Stimulated activated naive CD8-positive, alpha-beta T cell treated with anti-CD3 and anti-CD28 coated beads, Interleukin-15, amount 100 ng/mL, for 72 hours (primary cell): ENCODE measurements at places on chromosomes 5 and 9.

DNA sequence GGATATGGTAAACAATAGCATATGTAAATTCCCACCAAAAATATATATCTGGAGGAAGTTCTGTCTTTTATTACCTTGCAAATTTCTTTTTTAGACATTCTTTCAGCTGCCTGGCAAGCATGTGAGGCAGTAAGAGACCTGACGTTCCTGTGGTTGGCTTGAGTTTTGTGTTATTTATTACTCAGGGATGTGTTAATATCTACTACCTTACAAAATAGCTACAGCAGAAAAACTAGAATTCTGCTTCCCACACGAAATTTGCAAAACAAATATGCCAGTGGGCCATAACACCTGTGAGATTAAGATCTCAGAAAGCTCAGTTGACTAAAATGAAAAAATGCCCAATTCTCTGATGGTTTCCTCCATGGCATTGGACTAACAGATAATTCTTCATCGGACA is 274.2 kb downstream of the TMEM167A start:
- DNase-seq = no peak

DNA sequence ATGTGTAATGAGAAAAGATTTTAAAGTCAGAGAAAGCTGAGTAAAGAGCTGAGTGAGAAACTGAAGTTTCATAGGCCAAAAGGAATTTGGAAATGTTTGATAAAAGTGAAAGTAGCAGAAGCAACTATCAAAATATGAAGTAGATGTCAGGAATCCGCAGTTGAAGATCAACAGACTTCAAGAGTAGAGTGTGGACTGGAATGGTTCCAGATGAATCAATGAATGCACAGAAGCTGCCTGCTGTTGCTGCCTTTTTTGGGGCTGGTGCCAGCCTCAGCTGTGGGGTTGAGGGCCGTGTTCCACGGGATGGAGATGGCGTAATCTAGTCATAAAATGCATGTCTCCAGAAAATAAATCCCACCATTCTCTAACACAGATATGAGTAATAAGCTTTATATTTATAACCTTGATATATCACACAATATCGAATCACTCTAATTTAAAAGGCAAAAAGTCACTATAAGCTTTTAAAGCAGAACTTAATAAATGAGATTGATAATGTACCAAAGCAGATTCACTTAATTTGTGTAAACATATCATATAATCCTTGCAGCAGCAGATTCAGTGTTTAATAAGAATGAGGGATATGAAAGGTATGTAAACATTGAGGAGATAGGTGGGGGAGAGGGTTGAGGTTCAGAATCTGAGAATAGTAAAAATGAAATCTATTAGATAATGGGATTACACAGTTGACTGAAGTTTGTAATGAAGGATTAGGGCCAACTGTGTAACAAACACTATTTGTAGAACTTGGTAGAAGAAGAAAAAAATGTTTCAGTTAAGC is 652.3 kb upstream of the FTMT start:
- no peak for DNase-seq

DNA sequence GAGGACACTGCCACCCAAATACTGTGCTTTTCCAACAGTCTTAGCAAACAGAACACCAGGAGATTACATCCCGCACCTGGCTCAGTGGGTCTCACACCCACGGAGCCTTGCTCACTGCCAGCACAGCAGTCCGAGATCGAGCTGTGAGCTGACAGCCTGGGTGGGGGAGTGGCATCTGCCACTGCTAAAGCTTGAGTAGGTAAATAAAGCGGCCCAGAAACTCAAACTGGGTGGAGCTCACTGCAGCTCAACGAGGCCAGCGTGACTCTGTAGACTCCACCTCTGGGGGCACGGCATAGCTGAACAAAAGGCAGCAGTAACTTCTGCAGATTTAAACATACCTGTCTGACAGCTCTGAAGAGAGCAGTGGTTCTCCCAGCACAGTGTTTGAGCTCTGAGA is 28.8 kb downstream of the EPB41L4A start:
- DNase-seq = no peak

DNA sequence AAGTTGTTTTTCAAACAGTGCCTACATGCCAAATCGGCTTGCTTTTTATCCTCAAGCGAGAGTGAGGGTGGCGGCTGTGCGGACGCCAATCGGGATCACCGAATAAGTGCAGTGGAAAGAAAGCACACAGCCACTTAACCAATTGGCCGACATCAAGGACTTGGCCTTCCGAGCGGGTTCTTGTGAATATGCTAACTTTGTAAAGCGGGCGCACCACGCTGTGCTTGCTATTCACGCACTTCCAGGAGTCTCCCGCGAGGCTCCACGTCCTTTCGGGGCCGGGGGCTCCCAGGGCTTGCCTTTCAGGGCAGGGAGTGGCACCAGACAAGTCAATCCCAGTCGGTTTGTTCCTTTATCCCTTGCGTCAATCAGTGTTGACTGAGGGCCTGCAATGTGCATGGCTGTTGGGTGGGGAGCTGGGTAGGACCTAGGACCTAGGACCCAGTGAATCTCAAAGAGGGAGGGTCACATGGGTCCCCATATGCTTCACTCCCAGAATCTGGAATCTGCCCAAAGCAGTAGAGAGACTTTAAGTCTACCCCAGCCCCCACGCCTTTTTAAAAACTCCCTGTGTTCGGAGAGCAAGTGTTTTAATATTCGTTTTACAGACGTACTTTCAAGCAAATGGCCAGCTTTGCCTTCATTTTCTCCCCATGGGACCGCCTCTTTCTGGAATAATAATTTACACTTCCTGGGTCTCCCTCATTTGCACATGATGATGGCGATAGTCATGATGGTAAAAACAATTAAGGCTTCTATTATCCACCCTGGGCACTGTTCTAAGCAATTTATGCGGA is 2.0 kb upstream of the GCNT4 start:
- no peak for DNase-seq

GRCh38 chr5:147826361-147826760 is 5.1 kb downstream of the SPINK1 start:
- no peak for DNase-seq

GRCh38 chr9:13807118-13807517 is 506.8 kb downstream of the NFIB start:
- DNase-seq = no peak

GRCh38 chr5:104178829-104179456 is 616.4 kb upstream of the NUDT12 start:
- DNase-seq = peak; percentile 5

DNA sequence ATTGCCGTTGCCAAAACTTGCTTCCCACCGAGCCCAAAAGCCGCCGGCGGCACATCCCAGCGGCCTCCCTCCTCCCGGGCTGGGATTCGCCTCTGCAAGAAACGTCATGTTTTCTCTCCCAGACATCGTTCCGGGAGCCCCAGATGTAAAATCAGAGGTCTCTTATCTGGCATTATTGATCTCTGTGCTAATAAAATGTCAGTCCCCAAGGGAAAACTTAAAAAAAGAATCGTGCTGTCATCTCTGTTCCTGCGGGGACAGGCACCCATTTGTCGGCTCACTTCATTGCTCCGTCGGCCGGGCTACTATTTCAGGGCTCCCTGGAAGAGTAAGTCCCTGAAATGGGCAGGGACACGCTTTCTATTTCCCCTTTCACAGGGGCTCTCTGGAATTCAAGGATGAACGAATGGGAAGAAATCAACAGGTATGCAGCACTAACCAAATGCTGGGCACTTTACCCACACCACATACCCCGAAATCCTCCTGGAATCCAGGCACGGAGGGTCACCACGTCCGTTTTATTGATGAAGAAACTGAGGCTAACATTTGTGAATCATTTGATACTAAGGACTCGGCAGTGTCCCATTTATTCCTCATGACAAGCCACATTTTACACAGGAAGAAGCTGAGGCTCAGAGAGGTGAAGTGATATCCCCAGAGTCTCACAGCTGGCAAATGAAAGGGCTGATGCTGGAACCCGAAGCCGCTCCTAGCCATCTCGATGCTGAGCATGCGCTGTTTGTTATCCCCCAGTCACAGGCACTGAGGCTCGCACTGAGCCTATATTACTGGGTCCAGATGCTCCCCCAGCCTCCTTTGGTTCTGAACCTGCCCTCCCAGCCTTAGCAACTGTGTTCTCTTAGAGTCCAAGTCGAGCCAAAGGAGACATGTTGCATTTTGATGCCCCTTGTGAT is 35.7 kb upstream of the MSX2 start:
- no peak for DNase-seq

DNA sequence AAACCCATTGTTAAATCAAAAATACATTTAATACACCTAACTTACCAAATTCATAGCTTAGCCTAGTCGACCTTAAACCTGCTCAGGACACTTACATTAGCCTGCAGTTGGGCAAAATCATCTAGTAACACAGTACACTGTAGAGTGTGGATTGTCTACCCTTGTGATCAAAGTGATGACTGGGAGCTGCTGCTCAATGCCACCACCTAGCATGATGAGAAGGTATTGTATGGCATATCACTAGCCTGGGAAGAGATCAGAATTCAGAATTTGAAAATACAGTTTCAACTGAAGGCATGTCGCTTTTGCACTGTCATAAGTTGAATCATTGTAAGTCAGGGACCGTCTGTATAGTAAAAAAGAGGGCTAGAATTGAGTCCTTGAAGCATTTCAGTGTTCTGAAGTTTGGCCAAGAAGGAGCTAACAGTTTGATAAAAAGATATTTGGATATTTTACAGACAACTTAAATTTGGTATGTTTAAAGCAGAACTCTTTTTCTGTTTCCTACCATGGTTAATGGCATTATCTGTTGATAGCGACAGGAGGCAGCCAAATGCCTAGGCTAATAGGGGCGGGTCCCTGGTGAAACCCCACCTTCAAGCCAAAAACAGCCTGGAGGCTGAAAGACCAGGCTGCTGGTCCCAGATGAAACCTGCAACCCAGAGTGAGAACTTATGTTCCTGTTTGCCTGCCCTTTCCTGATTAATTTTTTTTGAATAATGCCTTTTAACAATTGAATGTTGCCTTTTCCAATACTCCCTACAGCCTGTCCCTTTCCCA is 23.0 kb downstream of the SMIM15 start:
- no peak for DNase-seq

DNA sequence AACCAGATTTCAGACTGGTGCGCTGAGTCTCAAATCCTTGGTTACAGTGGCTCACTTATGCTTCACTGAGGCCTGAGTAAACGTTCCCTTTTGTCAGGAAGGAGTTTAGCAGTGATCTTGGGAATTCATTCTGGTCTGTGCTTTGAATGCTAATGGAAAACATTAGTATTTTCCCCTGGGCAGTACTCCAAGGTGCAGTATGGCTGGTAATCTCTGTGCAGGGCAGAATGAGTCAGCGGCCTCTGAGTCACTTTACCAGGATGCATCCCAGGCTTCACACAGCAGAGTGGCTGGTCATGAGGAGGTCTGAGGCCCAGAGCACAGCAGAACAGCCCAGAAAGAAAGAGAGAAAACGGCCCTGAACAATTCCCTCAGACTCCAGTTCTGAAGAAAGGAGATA is 54.0 kb downstream of the PCA3 start:
- no peak for DNase-seq

DNA sequence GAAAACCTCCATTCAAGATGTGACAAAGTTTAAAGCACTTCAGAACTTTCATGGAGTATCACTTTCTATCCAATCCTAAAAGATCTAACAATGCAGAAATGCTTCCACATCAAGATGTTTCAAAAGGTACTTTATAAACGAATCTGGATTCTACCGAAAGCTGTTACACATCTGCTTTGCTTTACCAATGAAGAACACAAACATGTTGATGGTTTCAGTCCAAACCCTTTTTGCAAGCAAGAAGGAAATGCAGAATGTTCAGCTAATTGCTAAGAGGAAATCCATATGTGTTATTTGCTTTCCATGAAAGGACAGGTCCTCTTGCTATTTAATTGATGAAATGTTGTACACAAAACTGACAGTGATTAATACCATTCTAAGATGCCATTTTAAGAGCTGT is 419.6 kb downstream of the EFNA5 start:
- no peak for DNase-seq

DNA sequence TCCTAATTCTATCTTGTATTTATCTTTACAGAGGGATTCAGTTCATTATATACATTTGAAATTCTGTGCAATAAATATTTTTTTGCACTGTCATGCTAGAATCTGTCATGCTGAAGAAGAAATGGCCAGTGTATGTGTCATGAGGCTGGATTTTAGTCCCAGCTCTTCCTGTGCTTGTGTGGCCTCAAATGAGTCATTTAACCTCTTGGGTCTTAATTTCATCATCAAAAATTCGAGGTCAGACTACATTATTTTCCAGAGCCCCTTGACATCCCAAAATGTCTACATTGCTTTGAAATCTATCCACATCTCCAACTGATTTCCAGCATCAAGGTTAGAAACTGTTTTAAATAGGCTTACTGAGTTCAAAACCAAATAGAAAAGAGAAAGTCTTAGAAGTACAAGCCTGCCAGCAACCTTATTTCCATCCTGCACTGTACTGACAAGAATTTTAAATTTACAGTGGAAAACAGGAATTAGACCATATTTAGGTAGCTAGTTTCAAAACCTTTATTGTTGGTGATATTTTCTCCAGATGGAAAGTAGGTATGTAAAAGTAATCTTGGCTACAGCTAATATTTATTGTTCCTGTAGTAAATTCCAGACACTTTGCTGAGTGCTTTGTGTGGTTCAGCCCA is 96.7 kb upstream of the MAMDC2 start:
- DNase-seq = no peak

- DNase-seq = no peak
These were observed 20.1 kb upstream of the CPLX2 start for GRCh38 chr5:175851311-175851710.

GRCh38 chr9:74551266-74551665 is 54.1 kb downstream of the RORB start:
- DNase-seq = no peak

DNA sequence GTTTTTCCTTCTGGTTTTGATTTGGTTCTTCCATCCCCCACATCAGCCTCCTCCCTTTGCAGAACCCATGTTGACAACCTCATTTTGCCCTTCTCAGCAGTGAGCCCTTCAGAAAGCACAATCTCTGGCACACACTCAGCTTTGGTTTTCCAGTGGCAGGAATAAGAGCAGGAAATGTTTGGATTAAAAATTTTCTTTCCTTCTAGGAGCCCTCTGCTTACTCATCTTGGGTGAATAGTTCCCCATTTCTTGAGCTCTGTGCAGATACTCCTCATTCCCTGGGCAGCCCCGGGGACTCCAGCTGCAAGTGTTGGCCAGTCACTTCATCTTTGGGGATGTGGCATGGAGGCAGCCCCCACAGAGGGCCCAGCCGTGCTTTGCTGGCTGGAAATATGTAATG is 170.5 kb downstream of the NR3C1 start:
- no peak for DNase-seq

DNA sequence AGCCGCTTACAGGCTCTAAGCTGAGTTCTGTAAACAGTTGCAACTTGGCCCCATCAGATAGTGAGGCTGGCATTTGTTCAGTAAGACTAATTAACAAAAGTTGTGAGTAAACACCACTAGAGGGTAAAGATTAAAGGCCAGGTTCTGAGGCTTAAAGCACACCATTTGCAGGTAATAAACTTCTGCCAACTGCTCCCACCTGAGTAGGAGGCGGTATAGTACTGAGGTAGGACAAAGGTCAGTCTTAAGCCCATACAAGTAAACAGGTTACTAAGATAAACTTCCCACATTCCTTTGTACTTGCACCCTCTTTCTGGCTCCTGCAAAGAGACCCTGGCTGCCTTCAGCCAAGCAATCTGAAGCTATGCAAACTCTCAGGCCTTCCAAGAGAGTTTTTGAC is 419.6 kb downstream of the DNAH5 start:
- no peak for DNase-seq
